Midbrain (tissue), 1 donor: ENCODE measurements at places on chromosomes 5 and 9.

DNA sequence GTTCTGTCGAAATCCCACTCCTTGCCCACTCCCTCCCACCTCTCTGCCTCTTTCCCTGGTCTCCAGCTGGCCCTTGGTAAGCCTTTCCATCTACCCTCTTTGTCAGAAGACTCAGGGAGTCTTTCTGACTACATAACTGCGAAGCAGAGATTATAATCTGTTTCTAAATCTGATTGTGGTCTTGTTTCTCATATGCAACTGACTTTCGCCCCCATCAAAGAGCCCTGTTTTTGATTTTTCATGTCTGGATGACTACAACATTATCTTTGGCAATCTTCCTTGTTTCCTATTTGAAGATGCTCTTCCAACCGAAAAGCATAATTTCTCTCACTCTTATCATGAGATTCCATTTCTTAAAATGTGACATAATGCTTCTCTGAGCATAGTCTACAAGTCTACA, 218.2 kb upstream of the ADAMTSL1 start:
- no peak for DNase-seq

DNA sequence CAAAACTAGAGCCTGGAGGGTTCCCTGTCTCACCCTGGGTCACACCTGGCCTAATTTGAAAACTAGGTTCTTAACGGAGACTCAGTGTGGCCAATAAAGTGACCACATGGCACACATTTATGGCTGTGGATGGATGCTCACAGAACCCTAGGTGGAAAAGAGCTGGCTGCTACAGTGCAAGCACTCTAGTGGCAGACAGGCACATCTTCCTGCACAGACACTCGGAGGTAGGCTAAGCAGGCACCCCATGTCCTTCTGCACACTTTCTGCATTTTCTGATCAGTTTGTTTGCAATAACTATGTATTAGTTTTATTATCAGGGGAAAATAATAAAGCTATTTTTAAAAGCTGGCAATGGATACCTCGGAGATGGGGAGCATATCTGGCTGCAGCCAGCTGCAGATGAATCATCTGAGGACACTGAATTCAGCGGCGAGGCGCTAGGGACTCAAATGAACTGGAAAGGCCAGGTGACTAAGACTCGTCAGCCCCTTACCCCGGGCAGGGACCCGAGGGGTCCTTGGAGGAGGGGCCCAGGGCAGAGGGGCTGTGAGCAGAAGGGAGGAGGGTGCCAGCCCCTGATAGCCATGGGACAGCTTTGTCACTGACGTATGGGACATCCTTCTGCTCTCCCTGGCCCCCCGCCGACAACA, 96.2 kb downstream of the OLFM1 start:
- no peak for DNase-seq

GRCh38 chr5:122715095-122715494, 59.8 kb upstream of the SNX2 start:
- no peak for DNase-seq

- DNase-seq = no peak
Measured at GRCh38 chr5:146893991-146894390, 15.4 kb upstream of the PPP2R2B start.

GRCh38 chr9:35835216-35835632, 6.2 kb downstream of the TMEM8B start:
- no peak for DNase-seq

- no peak for DNase-seq
Measured at GRCh38 chr9:9612270-9612669, 1000.5 kb downstream of the PTPRD start.

GRCh38 chr5:117204404-117204803, 629.8 kb upstream of the SEMA6A start:
- DNase-seq = no peak

- DNase-seq = no peak
Measured at GRCh38 chr5:14142202-14142826, 828 bp upstream of the TRIO start.

GRCh38 chr9:104082168-104082567, 11.9 kb upstream of the SMC2 start:
- DNase-seq = no peak

GRCh38 chr5:62593331-62593730, 14.7 kb downstream of the LRRC70 start:
- DNase-seq = no peak

- DNase-seq = no peak
Measured at GRCh38 chr9:110156416-110156815, 51.5 kb downstream of the C9orf152 start.

DNA sequence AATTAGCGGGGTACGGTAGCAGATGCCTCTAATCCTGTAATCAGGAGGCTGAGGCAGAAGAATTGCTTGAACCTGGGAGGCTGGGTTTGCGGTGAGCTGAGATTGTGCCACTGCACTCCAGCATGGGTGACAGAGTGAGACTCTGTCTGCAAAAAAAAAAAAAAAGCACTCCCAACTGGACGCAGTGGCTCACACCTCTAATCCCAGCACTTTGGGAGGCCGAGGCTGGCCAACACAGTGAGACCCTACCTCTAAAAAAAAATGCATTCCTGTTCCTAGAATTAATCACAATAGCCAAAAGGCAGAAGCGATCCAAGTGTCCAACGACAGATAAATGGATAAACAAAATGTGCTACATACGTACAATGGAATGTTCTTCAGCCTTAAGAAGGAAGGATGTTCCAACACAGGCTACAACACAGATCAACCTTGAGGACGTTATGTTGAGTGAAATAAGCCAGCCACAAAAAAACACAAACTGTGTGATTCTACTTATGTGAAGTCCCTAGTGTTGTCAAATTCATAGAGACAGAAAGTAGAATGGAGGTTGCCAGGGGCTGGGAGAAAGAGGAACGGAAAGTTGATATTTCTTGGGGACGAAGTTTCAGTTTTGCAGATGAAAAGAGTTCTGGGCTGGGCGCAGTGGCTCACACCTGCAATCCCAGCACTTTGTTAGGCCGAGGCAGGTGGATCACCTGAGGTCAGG, 13.8 kb downstream of the FAM78A start:
- no peak for DNase-seq

DNA sequence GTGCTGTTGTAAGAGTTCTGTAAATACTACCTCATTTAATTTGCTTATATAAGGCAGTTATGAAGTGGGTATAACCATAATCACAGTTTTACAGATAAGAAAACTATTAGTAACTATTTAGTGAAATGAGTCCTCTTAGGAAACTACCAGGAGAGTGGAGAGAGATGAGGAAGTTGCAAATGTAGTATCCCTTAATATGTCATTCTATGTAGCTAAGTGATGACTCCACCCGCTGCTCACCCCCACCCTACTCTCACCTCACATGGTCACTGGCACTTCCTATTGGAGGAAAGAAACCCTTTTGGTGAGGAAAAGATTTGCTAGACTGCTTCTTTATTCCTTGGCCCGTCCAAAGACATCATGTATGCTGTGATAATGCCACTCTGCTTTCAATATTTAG, 241.8 kb upstream of the SLC24A2 start:
- DNase-seq = no peak

DNA sequence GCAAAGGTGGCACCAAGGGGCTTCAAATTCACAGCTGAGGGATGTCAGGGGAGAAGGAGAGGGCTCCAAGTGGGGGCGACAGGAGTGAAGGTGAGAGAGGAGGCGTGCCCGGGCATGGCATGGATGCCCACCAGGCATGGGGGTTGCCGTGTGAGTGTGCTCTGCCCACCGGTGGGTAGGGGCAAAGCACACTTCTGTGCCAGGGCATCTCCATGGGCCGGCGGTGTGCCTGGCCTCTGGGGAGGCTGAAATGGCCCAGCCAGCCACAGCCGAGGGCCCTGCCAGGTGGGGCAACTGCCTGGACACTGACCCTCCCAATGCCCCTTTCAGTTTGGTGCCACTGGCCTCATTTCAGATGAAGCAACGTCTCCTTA, 14.0 kb upstream of the RNU6ATAC start:
- DNase-seq = no peak

DNA sequence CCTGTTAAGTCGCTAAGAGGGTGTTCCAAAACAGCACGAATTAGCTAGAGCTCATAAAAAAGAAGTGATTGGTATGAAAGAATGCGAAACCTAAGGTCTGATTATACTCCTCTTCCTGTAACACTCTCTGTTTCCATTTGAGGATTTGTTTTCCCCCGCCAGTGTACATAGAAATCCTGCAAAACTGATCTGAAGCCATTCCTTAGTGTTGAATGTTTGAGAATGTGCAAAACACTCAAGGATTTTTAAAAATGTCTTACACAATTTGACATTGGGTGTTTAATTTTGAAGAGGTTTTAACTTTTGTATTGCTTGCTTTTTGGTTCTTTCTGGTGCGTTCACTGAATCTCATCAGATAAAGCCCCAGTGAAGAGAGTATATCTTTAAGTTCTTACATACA, 105.3 kb downstream of the KCNN2 start:
- DNase-seq = no peak

DNA sequence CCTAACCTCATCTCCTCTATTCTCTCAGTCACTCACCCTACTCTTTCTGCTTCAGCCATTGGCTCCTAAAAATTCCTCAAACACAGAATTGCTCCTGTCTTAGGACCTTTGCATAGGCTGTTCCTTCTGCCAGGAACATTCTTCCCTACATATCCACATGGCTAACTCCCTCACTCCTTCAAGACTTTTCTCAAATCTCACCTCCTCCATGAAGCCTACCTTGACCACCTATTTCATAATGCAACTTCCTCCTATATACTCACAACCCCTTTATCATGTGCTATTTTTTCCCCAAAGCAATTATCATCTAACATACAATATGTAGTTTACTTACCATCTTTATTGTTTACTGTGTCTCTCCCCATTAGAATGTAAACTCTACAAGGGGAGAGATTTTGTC, 45.8 kb downstream of the ARL15 start:
- DNase-seq = no peak

- no peak for DNase-seq
Measured at GRCh38 chr5:57207681-57208080, 33.8 kb downstream of the GPBP1 start.

DNA sequence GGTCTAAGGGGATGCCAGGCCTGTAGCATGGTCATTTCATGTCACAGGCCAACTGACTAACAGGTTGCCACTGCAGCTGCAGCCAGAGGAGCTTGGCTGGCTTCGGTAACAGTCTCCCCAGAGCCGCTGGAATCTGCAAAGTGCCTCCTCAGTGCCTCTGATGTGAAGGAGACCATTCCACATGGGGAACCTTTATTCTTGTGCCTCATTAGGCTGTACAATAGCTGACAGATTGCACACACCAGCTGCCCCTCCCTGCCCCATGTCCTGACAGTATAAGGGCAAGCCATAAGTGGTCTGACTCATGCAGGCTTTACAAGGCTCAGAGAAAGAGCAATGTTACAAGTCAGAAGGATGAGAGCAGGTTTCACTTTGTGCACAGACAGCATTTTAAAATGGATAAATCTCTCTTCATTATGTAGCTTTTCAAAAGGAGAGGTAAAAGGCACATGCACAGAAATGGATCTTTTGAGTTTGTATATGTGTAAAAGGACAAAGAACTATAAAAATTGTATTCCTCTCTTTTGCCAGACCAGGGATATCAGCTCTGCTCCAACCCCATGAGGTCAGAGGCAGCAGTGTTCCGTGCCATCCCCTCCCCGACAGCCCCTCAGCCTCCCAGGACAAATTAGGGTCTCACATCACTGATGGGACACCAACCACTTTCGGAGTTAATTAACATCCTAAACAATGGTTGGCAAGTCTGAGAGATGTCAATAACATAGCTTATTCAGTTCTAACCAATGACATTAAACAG, 467.8 kb downstream of the TMEM232 start:
- DNase-seq = no peak

- DNase-seq = no peak
Measured at GRCh38 chr9:123542435-123543225, 186.6 kb downstream of the CRB2 start.

GRCh38 chr9:36191290-36191645, 547 bp downstream of the CLTA start:
- no peak for DNase-seq

DNA sequence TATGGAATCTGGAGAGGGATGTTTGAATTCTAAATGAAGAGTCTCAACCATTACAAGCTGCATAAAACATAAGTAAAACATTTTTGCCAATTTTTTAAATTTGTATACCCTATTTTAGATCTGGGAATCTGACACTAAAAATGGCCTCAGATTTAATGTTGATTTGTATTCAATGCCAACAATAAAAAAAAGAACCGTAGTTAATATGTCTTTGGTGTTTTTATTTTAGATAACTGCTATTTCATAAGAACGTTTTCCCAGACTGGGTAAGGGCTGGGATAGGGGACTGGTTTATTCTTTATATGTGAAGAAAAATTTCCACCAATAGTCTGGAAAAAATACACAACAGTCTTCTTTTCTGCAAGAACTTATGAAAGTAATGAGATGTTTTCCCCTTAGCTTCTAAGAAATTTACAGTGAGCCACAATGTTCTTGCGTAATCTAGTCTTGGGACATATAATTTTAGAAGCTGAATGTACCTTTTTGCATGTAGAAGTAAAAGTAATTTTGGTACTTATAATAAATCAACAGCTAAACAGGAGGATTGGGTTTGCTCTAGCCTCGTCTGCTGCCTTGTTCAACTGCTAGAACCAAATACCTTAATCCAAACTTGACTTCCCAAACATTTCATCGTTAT, 244.6 kb upstream of the EFNA5 start:
- DNase-seq = no peak

GRCh38 chr9:29213417-29214153, 1640.3 kb upstream of the C9orf72 start:
- DNase-seq = no peak
